ENCODE measurements at places on chromosomes 2 and 18.

DNA sequence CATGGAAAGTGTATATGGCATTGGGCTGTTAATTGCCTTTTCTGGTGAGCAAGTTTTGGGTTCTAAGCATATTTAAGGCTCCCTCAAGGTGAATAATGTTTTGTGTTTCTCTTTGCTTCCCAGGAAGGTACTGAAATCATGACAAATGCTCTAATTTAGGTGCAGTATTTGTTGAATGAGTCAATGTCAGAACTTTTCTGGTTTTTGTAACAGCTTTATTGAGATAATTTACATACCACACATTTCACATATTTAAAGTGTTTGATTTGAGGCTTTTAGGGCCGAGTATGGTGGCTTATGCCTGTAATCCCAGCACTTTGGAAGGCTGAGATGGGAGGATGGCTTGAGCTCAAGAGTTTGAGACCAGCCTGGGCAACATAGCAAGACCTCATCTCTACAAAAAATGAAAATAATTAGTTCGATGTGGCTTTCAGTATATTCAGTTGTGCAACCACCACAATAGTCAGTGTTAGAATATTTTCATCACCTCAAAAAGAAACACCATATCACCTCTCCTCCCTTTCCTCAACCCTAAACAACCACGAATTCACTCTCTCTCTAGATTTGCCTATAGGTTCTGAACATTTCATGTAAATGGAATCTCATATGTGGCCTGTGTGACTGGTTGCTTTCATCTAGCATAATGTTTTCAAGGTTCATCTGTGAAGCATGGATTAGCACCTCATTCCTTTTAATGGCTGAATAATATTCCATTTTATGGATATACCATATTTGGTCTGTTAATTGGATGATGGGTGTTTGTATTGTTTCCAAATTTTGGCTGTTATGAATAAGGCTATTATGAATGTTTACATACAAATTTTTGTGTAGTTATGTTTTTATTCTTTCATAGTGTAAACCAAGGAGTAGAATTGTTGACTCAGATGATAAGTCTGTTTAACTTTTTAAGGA lies 54.9 kb downstream of the MGAT5 start:
- no peak for DNase-seq

- DNase-seq: no peak
Observed at GRCh38 chr2:124081154-124081716, 56.1 kb downstream of the CNTNAP5 start.

- no peak for DNase-seq
Observed at GRCh38 chr2:237539681-237540080, 26.7 kb upstream of the PRLH start.

- DNase-seq: no peak
Observed at GRCh38 chr2:181667234-181667633, 10.3 kb upstream of the CERKL start.

All from central memory CD4-positive, alpha-beta T cell (primary cell).